ENCODE measurements at places on chromosomes 2 and 18. TPM values are rescaled to one million over a fixed set of nuclear protein-coding genes. Genes with fewer than 3 reads are reported as not detected.

SLC9A4 gene
- total RNA-seq: 0.12 TPM

MGAT4A gene
- 21.8 TPM for total RNA-seq

RPRM gene
- 2.1 TPM for total RNA-seq

PSD4 gene
- total RNA-seq: 64.5 TPM

TSHZ1 gene
- 10.8 TPM for total RNA-seq

MIB1 gene
- 33.6 TPM for total RNA-seq

NEU2 gene
- total RNA-seq: not detected

PSMA8 gene
- total RNA-seq: not detected

VIL1 gene
- 9.0 TPM for total RNA-seq

SRD5A2 gene
- total RNA-seq: not detected

HSPE1 gene
- total RNA-seq: 454 TPM

TBR1 gene
- 0.07 TPM for total RNA-seq

SH3BP4 gene
- total RNA-seq: 35.0 TPM

LYPD6 gene
- total RNA-seq: 3.9 TPM

CHRNG gene
- not detected for total RNA-seq

THAP4 gene
- 53.6 TPM for total RNA-seq

DDX1 gene
- 99.7 TPM for total RNA-seq

ALPP gene
- total RNA-seq: not detected

OSBPL6 gene
- total RNA-seq: 2.3 TPM

NT5DC4 gene
- 13.6 TPM for total RNA-seq

CBLN2 gene
- total RNA-seq: 0.24 TPM

TTN gene
- total RNA-seq: 0.07 TPM

RNF25 gene
- 36.9 TPM for total RNA-seq

ARHGAP28 gene
- not detected for total RNA-seq

LBX2 gene
- 3.0 TPM for total RNA-seq

DNAH7 gene
- 2.5 TPM for total RNA-seq

FEV gene
- not detected for total RNA-seq

RGPD5 gene
- 19.8 TPM for total RNA-seq

CDH2 gene
- total RNA-seq: 1.5 TPM

UPP2 gene
- total RNA-seq: not detected

FBLN7 gene
- 0.27 TPM for total RNA-seq

COL6A3 gene
- total RNA-seq: 0.07 TPM

DSG4 gene
- not detected for total RNA-seq

CD302 gene
- total RNA-seq: 3.4 TPM

HAAO gene
- total RNA-seq: 1.5 TPM

USP37 gene
- 18.5 TPM for total RNA-seq

UGT1A10 gene
- total RNA-seq: 120 TPM

SLC30A3 gene
- total RNA-seq: 0.24 TPM

NOP58 gene
- 161 TPM for total RNA-seq

MAP2 gene
- 9.5 TPM for total RNA-seq

DYNC1I2 gene
- total RNA-seq: 66.1 TPM

SNORC gene
- total RNA-seq: 4.3 TPM

NGEF gene
- total RNA-seq: 1.3 TPM

HOXD13 gene
- total RNA-seq: not detected

SLC23A3 gene
- total RNA-seq: 4.4 TPM

TMEM169 gene
- 8.0 TPM for total RNA-seq

CENPA gene
- 23.4 TPM for total RNA-seq

PROKR1 gene
- not detected for total RNA-seq

INHBB gene
- total RNA-seq: not detected

HOXD4 gene
- not detected for total RNA-seq

CABLES1 gene
- 16.2 TPM for total RNA-seq

KCNF1 gene
- total RNA-seq: not detected

AQP12B gene
- total RNA-seq: not detected

PHOSPHO2 gene
- 12.7 TPM for total RNA-seq

CIB4 gene
- not detected for total RNA-seq

RANBP2 gene
- 67.9 TPM for total RNA-seq
